ENCODE measurements at places on chromosomes 7 and 10. TPM values are rescaled to one million over a fixed set of nuclear protein-coding genes. Genes with fewer than 3 reads are reported as not detected.
A peak's percentile ranks its signal among the peaks of the same experiment; 100 is the strongest.

The PLA2G12B gene
- total RNA-seq, result not detected

The DNAJC30 gene
- total RNA-seq, result 14.4 TPM

The TEX36 gene
- not detected for total RNA-seq

The PRPS1L1 gene
- not detected for total RNA-seq

The SRI gene
- 99.5 TPM for total RNA-seq

DNA sequence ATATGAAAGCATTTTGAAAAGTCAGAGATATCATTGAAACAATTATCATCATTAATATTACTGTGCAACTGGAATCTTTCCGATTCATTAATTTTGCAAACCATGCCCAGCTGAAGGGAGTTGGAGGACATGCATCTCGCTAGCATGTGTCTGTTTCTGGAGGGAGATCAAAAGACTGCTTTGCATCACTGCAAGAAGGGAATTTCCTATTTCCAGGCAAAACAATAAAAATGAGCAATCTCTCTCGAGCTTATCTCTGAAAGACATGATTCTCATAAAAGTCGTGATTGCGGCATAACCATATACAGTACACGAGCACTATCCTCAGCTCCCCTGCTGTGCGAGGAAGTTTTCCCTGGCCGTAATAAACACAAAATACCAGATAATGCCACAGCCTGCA is 607.6 kb upstream of the DPP6 start:
- H3K27me3 ChIP-seq, result no peaks in the 10 kb centered on the region
- H3K27ac ChIP-seq, result no peak overlapping the region

DNA sequence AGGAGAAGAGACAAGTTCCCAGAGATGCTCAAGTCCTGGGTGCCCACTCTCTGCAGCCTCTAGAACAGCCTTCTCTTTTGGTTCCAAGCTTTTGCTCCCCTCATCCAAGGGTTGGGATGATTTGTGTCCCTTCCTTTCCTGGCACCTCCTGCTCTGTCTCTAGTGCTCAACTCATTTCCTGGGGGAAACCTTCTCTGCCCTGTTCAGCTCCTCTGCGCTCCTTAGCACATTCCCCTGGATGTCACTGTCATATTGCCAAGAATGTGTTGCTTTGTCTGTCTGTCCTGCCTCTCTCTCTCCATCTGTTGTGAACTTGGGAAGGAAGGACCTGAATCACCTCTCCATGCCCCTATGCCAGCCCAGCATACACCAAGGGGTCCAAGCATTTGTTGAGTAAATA is 5.1 kb upstream of the LBX1 start:
- no peak overlapping the region for H3K27ac ChIP-seq
- peaks cover 50% of the 10 kb centered on the region for H3K27me3 ChIP-seq
- H3K4me1 ChIP-seq, result peaks cover 18% of the 10 kb centered on the region
- no peak overlapping the region for H3K4me3 ChIP-seq
- H3K36me3 ChIP-seq, result no peaks in the 10 kb centered on the region

DNA sequence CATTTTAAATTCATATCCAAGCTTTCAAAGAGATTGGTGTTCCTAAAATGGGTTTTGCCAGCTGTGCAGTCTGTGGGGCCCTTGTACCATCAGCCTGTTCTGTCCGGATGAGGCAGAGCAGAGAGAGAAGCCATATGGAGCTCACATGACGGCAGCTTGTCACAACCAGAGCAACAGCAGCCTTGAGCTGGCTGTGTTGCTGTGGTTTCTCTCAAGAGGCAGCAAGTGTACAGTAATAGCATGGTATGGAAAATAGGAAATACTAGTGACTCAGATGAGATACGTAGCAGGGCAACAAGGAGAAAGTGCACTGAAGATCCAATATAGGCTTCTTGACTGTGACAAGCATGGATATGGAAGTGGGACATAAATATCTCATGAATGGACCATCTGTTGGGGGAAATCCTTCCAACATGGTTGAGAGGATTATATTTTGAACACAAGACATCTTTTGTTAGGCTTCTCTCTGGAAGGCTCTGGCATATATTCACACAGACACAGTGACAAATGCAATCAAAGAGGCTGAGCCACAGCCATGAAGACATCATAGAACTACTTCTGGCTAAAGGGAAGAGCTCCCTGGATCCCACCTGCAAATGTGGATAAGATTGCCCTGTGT is 251.0 kb upstream of the TAC1 start:
- no peak for DNase-seq
- no peak overlapping the region for H3K27ac ChIP-seq
- no peaks in the 10 kb centered on the region for H3K4me1 ChIP-seq
- H3K36me3 ChIP-seq, result no peaks in the 10 kb centered on the region
- H3K4me3 ChIP-seq, result no peak overlapping the region
- H3K27me3 ChIP-seq, result no peaks in the 10 kb centered on the region

DNA sequence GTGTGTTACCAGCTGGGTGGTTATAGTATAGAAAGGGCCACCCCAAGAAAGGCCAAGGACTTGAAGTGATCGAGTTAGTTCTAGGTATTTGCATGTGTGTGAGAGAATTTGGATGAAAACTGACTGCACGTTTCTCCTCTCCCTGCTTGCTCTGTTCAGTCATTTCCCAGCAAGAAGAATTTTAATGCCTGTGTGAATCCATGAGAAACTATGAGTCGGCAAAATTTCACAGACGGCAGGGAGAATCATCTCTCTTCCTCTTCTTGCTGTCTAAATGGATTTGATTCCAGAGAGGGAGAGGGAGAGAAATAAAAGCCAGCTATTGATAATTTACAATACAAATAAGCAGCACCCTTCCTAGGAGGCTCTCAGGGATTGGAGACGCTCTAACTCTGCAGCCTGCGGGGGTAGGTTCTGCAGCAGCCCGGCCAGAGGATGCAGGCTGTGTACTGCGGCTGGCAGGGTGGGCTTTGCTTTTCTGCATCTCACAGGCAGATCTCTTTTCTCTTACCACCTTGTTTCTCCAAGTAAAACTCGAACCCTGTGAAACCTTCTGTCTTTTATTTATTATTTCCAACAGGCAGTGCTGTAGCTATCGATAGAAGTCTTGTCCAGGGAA is 183.6 kb downstream of the TCF7L2 start:
- H3K27me3 ChIP-seq, result no peaks in the 10 kb centered on the region
- DNase-seq, result no peak
- no peak overlapping the region for H3K27ac ChIP-seq
- peaks cover 7% of the 10 kb centered on the region for H3K4me1 ChIP-seq
- H3K4me3 ChIP-seq, result no peak overlapping the region
- H3K36me3 ChIP-seq, result no peaks in the 10 kb centered on the region

GRCh38 chr10:63681993-63682697 is 160.9 kb downstream of the REEP3 start:
- H3K36me3 ChIP-seq, result no peaks in the 10 kb centered on the region
- no peaks in the 10 kb centered on the region for H3K4me1 ChIP-seq
- no peak overlapping the region for H3K27ac ChIP-seq
- no peak for DNase-seq

- no peaks in the 10 kb centered on the region for H3K36me3 ChIP-seq
- peaks cover 20% of the 10 kb centered on the region for H3K4me1 ChIP-seq
- H3K27ac ChIP-seq, result no peak overlapping the region
- no peaks in the 10 kb centered on the region for H3K27me3 ChIP-seq
Observed at GRCh38 chr10:79387974-79388850, 40.9 kb downstream of the PPIF start.

DNA sequence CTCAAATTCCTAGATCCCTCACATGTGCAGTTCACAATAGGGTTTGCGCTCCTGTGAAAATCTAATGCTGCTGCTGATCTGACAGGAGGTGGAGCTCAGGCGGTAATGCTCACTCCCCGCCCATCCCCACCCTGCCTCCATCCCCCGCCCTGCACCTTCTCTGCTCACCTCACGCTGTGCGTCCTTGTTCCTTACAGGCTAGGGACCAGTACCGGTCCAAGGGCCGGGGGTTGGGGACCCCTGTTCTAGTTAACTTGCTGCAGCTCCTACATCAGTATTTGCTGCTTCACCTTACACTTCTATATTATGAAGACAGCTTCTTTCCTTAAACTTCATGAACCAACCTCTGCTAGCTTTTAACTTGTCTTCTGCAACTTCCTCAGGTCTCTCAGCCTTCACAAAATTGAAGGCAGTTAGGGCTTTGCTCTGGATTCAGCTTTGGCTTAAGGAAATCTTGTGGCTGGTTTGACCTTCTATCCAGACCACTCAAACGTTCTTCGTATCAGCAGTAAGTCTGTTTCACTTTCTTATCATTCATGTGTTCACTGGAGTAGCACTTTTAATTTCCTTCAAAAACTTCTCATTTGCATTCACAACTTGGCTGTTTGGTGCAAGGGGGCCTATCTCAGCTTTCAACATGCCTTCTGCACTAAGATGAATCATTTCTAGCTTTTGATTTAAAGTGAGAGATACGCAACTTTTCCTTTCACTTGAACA is 1.7 kb upstream of the TNKS2 start:
- H3K27ac ChIP-seq, result peak overlapping the region; percentile 25
- DNase-seq, result peak; percentile 54
- H3K4me3 ChIP-seq, result no peak overlapping the region
- no peaks in the 10 kb centered on the region for H3K27me3 ChIP-seq
- H3K4me1 ChIP-seq, result peaks cover 26% of the 10 kb centered on the region

DNA sequence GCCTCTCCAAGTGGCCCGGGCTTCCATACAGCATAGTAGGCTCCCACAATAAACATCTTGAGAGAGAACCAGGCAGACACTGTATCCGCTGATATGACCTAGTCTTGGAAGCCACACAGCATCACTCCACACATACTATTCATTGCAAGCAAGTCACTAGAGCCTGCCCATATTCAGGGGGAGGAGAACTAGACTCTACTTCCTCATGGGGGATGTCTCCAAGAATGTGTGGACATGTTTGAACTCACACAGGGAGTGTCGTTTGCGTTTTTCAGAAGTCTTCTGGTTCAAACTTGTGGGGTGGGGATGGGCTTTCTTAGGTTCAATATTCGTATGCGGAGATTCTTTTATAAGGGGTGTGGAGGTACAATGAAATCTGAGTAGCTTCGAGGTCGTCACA is 232.6 kb upstream of the HABP2 start:
- no peak overlapping the region for H3K27ac ChIP-seq
- H3K36me3 ChIP-seq, result no peaks in the 10 kb centered on the region
- no peaks in the 10 kb centered on the region for H3K27me3 ChIP-seq

GRCh38 chr7:70583965-70584883 is 547.7 kb upstream of the GALNT17 start:
- no peak overlapping the region for H3K27ac ChIP-seq
- H3K27me3 ChIP-seq, result no peaks in the 10 kb centered on the region
- no peak overlapping the region for H3K4me3 ChIP-seq
- no peaks in the 10 kb centered on the region for H3K4me1 ChIP-seq
- no peaks in the 10 kb centered on the region for H3K36me3 ChIP-seq

DNA sequence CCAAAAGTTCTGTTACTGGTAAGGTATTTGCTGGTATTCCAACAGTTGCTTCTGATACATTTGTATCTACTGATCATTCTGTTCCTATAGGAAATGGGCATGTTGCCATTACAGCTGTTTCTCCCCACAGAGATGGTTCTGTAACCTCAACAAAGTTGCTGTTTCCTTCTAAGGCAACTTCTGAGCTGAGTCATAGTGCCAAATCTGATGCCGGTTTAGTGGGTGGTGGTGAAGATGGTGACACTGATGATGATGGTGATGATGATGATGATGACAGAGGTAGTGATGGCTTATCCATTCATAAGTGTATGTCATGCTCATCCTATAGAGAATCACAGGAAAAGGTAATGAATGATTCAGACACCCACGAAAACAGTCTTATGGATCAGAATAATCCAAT is 131.0 kb downstream of the AASS start:
- no peak overlapping the region for H3K4me3 ChIP-seq
- H3K4me1 ChIP-seq, result no peaks in the 10 kb centered on the region
- DNase-seq, result no peak
- no peaks in the 10 kb centered on the region for H3K36me3 ChIP-seq
- H3K27me3 ChIP-seq, result no peaks in the 10 kb centered on the region

GRCh38 chr10:123726836-123727235 is 60.7 kb downstream of the GPR26 start:
- H3K4me3 ChIP-seq, result no peak overlapping the region
- no peak overlapping the region for H3K27ac ChIP-seq
- no peak for DNase-seq
- H3K4me1 ChIP-seq, result no peaks in the 10 kb centered on the region
- H3K27me3 ChIP-seq, result no peaks in the 10 kb centered on the region

DNA sequence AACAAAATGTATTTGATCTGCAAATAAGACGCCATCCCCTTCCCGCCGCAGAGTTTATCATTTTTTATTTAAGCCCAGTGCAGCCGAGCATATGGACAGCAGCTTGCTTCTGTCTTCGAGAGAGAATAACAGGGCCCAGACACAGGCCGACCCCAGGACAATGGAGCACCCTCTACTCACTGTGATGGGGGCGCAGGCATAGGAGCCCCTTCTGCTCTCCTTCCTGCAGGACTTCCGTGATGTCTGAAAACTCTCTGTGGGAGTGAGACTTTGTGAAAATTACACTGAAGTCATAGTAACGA is 134.8 kb downstream of the OAT start:
- H3K36me3 ChIP-seq, result no peaks in the 10 kb centered on the region
- H3K27me3 ChIP-seq, result no peaks in the 10 kb centered on the region
- H3K27ac ChIP-seq, result no peak overlapping the region
- no peaks in the 10 kb centered on the region for H3K4me1 ChIP-seq
- DNase-seq, result no peak

DNA sequence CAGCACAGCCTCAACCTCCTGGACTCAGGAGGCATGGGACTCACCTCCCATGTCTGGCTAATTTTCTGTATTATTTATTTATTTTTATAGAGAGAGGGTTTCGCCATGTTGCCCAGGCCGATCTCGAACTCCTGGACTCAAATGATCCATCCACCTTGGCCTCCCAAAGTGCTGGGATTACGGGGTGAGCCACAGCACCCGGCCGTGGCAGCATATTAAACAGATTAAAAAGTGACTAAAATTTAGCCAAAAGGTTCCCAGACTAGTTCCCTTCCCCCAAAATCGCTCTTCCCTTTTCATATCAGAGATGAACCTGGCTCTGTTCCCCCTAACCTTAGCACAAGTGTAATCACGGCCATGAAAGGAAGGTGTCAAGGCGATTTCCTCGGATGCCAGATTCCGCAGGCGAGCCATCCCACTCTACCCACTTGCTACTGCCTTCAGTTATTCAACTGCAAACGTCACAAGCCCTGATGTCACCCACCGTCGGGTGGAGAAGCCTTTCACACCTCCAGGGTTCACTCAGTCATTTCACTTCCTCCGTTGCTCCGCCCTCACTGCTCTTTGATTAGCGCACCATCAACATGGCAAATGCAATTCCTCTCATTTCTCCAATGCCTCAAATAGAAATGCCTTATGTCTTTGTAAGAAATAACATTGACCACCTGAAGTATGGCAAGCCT is 104.7 kb upstream of the RHEB start:
- H3K27ac ChIP-seq, result no peak overlapping the region
- H3K4me3 ChIP-seq, result no peak overlapping the region
- no peak for DNase-seq
- H3K4me1 ChIP-seq, result peaks cover 4% of the 10 kb centered on the region
- no peaks in the 10 kb centered on the region for H3K36me3 ChIP-seq
